ENCODE measurements at places on chromosomes 2 and 18.

- H3K36me3 ChIP-seq: no peaks in the 10 kb centered on the region
- H3K27ac ChIP-seq: no peak overlapping the region
- H3K4me1 ChIP-seq: no peaks in the 10 kb centered on the region
- no peak overlapping the region for H3K4me3 ChIP-seq
Observed at GRCh38 chr2:171718720-171719119, 31.5 kb downstream of the DYNC1I2 start.

- peak; percentile 9 for DNase-seq
- no peaks in the 10 kb centered on the region for H3K27me3 ChIP-seq
- no peak overlapping the region for H3K4me3 ChIP-seq
- H3K27ac ChIP-seq: no peak overlapping the region
Observed at GRCh38 chr2:129623783-129624182, 355.7 kb upstream of the RAB6C start.

DNA sequence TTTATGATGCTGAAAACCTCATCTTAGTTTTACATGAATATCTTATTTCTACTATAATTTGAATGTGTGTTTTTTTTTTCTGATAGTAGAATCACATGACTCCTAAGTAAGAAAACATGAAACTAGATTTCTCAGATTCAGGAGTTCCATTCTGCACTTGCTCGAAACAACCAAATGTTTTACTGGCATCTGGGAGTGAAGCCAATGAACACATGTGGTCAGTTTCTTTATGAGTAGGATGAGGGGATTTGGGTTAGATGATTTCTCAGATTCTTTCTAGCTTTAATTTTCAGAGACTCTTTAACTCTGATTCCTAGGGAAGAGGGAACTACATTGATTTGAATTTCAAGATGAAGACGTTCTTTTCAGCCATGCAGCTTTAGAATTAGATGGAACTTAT is 225.0 kb upstream of the NT5C1B start:
- no peak overlapping the region for H3K4me3 ChIP-seq
- no peaks in the 10 kb centered on the region for H3K36me3 ChIP-seq
- no peak for DNase-seq
- H3K27me3 ChIP-seq: no peaks in the 10 kb centered on the region
- no peaks in the 10 kb centered on the region for H3K4me1 ChIP-seq

GRCh38 chr2:66271777-66272176 is 163.1 kb upstream of the MEIS1 start:
- no peaks in the 10 kb centered on the region for H3K4me1 ChIP-seq
- H3K27ac ChIP-seq: no peak overlapping the region
- no peaks in the 10 kb centered on the region for H3K36me3 ChIP-seq
- no peak for DNase-seq
- no peak overlapping the region for H3K4me3 ChIP-seq

GRCh38 chr2:94923196-94923595 is 52.0 kb downstream of the TEKT4 start:
- H3K4me3 ChIP-seq: no peak overlapping the region
- H3K36me3 ChIP-seq: no peaks in the 10 kb centered on the region
- DNase-seq: no peak
- H3K27me3 ChIP-seq: no peaks in the 10 kb centered on the region
- no peak overlapping the region for H3K27ac ChIP-seq

DNA sequence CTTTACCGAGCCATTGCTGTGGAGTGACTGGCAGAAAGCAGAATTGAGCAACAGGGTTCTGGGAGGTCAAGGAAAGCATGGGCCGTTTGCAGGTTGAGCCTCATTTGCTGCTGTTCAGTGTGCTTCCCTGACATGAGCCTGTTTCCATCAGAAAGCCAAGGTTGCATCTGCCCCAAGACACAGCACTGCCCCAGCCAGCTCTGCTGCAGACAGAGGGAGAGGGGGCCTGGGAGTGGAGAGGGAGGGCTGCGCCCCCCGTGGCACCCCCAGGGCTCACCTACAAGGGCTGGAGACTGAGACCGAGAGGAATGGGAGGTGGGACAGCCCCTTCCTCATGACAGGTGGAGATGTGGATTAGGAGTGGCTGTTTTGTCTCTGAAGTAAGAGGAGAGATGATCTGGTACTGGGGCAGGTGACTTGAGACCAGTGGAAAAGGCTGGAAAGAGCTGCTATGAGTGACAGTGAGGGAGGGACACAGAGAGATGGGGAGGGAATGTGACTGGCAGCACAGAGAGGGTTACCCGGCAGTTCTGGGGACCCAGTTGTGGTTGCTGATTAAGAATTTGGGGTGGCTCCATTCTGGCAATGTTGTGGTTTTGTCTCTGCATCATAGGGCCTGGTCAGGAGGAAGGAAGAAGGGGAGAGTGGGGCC is 218.0 kb downstream of the DYSF start:
- H3K4me3 ChIP-seq: no peak overlapping the region
- DNase-seq: no peak
- peaks cover 2% of the 10 kb centered on the region for H3K36me3 ChIP-seq
- no peaks in the 10 kb centered on the region for H3K27me3 ChIP-seq
- no peaks in the 10 kb centered on the region for H3K4me1 ChIP-seq

DNA sequence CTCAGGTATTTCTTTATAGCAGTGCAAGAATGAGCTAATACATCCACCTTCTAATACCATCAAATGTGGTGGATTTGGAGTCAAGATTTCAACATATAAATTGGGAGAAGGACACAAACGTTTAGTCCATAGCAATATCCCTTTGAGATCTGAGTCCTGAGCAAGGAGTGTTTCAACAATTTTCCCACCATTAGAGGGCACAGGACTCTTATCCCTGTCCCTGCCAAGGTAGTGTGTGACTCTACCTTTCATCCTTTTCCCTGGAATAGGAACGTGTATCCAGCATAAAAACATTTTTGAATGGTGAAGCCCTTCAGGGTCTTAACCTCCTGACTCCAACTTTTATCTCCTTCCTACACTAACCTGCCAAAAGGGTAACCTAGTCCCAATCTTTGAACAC is 181.3 kb upstream of the SRD5A2 start:
- H3K4me1 ChIP-seq: no peaks in the 10 kb centered on the region
- no peak for DNase-seq
- no peaks in the 10 kb centered on the region for H3K36me3 ChIP-seq

DNA sequence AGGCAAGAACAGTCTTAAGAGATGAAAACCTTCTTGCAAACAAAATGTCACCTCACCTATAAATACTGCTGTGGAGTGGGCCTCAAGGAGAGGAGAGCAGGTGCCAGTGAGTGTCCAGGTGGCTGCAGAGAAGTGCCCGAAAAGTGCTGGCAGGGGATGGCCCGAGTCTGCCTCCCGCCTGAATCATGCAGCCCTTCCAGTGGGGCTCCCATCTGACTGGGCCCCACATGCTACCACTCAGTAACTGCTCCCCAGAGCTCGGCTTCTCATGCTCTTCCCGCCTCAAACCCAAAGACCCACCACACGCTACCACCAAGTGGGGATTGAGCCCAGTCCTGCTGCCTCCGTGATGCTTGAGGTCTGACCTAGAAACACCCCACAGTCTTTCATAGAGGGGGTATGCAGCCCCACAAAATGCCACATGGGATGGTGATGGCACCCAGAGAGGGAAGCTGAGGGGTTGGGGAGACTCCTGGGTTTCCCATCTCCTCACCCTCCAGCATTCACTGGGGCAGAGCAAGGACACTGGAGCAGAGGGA is 7.4 kb downstream of the HS6ST1 start:
- DNase-seq: no peak
- no peak overlapping the region for H3K27ac ChIP-seq
- no peak overlapping the region for H3K4me3 ChIP-seq

GRCh38 chr2:59884166-59884565 is 669.3 kb downstream of the BCL11A start:
- no peak overlapping the region for H3K4me3 ChIP-seq
- H3K27ac ChIP-seq: no peak overlapping the region
- H3K27me3 ChIP-seq: no peaks in the 10 kb centered on the region
- peaks cover 3% of the 10 kb centered on the region for H3K4me1 ChIP-seq
- H3K36me3 ChIP-seq: no peaks in the 10 kb centered on the region

- H3K4me1 ChIP-seq: peaks cover 2% of the 10 kb centered on the region
- H3K27me3 ChIP-seq: no peaks in the 10 kb centered on the region
- no peaks in the 10 kb centered on the region for H3K36me3 ChIP-seq
Observed at GRCh38 chr2:7868836-7869235, 813.0 kb upstream of the ID2 start.

DNA sequence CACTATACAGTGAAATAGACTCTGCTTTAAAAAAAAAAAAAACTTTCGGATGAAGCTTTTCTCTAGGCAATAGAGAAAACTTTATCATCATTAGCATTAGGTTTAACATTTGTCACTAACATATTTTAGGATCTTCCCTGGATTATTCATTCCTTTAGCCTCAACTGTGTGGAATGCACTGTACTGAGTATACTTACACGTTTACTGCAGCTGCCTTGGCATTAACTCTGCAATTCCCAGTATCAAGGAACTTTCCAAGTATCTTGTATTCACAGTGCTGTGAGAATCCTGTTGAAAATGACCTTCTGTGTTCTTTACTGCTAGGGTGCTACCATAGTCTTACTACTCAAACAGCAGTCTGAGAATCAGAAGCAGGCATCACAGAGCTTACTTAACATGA is 328.2 kb upstream of the COL3A1 start:
- H3K4me3 ChIP-seq: no peak overlapping the region
- no peak for DNase-seq
- no peak overlapping the region for H3K27ac ChIP-seq
- H3K36me3 ChIP-seq: no peaks in the 10 kb centered on the region
- H3K4me1 ChIP-seq: no peaks in the 10 kb centered on the region

- H3K27me3 ChIP-seq: no peaks in the 10 kb centered on the region
- no peak for DNase-seq
- H3K4me1 ChIP-seq: no peaks in the 10 kb centered on the region
- H3K27ac ChIP-seq: no peak overlapping the region
Observed at GRCh38 chr2:35784777-35785176, 570.8 kb upstream of the CRIM1 start.

DNA sequence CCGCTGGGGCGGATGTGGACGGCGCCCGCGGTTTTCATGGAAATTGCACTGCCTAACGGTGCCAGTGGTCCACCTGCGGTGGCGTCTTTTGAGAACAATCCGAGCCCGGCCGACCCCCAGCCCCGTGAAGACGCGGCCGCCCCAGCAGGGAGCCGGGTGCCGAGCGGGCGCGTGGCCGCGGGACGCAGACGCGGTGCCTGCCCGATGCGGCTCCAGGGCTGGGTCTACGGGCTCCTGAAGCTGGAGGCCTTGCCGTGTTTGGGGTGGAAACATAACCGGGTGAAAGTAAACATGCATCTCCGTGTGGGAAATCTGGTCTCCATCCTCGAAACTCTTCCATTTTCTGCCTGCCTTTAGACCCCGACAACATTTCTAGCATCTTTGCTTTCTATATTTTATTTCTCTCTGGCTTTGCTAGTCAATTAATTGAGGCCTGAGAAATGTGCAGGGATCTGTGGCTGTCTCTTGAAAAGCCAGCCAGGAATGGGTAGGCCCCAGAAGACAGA is 572 bp downstream of the INPP4A start:
- H3K27ac ChIP-seq: no peak overlapping the region
- H3K27me3 ChIP-seq: no peaks in the 10 kb centered on the region
- peak overlapping the region; percentile 64 for H3K4me3 ChIP-seq
- no peaks in the 10 kb centered on the region for H3K36me3 ChIP-seq

DNA sequence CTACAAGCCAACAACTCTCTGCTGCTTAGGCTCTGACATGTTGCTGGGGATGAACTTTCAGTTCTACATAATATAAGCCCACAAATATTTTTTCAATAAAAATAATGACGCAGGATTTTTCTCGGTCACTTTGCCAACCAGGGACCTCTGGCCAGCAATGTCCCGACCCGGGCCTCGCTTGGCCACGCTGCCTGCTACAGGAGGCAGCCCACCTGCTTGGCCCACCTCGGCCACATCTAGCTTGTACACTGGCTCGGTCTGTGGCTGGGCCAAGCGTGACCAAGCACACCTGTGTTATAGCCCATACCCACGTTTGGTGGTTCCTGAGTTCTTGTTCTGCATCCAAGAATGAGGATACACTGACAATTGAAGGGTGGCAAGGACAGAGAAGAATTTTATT is 773.5 kb downstream of the CPS1 start:
- H3K4me1 ChIP-seq: peaks cover 1% of the 10 kb centered on the region
- no peak overlapping the region for H3K4me3 ChIP-seq
- H3K27ac ChIP-seq: no peak overlapping the region
- no peaks in the 10 kb centered on the region for H3K27me3 ChIP-seq

GRCh38 chr18:10067670-10068659 is 154.1 kb downstream of the VAPA start:
- H3K4me1 ChIP-seq: no peaks in the 10 kb centered on the region
- no peaks in the 10 kb centered on the region for H3K27me3 ChIP-seq
- no peak for DNase-seq
- H3K27ac ChIP-seq: no peak overlapping the region

- H3K36me3 ChIP-seq: no peaks in the 10 kb centered on the region
- DNase-seq: no peak
- no peak overlapping the region for H3K4me3 ChIP-seq
- no peaks in the 10 kb centered on the region for H3K27me3 ChIP-seq
- no peak overlapping the region for H3K27ac ChIP-seq
Observed at GRCh38 chr18:23872701-23873550, 141.6 kb upstream of the TTC39C start.

GRCh38 chr2:64586883-64587481 is 62.9 kb downstream of the AFTPH start:
- H3K36me3 ChIP-seq: no peaks in the 10 kb centered on the region
- no peak for DNase-seq

DNA sequence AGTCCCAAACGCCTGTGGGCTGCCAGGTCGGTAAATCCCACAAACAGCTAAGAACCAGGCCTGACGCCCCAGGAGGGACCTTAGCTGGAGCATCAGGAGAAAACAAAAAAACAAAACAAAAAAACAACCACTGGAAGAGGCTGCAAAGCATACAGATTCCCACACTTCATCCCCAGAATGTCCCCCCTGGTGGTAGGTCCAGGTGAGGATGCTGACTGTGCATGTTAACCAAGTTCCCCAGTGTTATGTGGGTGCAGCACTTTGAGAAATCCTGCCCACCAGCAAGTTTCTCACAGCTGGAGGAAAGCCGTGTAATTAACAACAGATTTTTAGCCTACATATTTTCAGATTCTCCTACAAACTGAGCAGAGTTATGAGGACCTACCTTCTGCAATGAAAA is 15.1 kb downstream of the ST3GAL5 start:
- no peak overlapping the region for H3K27ac ChIP-seq
- DNase-seq: no peak
- H3K4me1 ChIP-seq: 0 out of 2 replicates have a peak, but pooled peaks cover 1% of the 10 kb centered on the region
- H3K27me3 ChIP-seq: no peaks in the 10 kb centered on the region
